ENCODE measurements at places on chromosomes 5 and 9.

DNA sequence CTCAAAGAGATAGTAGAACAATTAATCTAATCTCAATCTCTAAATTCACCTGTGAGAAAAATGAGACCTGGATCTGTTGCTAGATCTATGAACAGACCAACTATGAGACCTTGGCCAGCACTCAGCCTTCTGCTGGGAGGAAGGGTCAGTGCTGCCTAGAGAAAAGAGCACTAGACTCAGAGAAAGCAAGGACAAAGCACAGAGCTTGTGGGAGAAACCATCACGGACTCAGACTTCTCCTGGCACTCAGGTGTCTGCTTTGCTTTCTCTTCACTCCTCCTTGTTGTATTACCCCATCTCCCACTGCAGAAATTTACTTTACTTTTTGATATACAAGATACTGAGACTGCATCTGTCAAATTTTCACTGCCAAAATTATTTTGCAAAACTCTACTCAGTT lies 890.0 kb upstream of the NUDT12 start:
- no peak for DNase-seq

DNA sequence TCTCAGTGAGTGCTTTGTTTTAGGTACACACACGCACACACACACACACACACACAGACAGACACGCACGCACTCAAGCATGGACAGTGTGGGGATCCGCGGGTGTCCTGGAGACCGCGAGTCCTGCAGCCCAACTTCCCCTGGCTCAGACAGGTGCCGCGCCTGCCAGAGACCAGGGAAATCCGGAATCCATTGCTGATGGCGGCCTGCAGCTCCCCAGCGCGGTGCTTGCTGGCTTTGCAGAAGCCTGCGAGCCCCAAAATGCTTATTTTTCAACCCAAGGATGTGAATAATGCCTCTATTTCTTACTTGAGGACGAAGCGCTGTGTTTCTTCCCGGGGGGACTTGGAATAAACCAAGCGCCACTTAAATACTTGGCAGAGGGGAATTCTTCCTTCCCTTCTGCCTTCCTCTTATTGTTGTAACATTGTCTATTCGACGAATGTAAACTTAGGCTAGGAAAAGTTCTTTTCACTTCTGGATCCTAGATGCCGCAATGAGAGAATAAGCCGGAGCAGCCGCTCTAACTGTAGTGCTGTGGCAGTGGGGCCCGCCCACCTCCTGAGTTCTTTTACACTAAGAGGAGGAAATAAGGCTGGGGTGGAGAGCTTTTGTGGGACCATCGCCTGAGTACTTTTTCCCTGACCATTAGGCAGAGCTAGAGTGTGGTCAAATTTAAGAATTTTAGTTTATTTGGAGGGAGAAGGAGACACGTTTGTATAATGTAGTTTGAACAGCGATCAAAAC lies 802 bp downstream of the ITGA2 start:
- DNase-seq: no peak

DNA sequence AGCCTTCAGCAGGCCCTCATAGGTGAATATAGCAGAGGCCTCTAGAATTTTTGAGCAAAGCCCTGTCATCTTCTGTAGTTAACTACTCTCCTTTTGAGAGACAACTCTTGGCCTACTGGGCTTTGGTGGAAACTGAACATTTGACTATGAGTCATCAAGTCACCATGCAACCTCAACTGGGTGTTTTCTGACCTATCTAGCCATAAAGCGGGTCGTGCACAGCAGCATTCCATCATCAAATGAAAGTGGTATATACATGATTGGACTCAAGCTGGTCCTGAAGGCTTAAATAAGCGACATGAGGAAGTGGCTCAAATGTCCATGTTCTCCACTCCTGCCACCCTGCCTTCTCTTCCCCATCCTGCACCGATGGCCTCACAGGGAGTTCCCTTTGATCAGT lies 1115.5 kb downstream of the TAF11L14 start:
- no peak for DNase-seq

- no peak for DNase-seq
Observed at GRCh38 chr9:15982182-15982581, 429.3 kb downstream of the CCDC171 start.

DNA sequence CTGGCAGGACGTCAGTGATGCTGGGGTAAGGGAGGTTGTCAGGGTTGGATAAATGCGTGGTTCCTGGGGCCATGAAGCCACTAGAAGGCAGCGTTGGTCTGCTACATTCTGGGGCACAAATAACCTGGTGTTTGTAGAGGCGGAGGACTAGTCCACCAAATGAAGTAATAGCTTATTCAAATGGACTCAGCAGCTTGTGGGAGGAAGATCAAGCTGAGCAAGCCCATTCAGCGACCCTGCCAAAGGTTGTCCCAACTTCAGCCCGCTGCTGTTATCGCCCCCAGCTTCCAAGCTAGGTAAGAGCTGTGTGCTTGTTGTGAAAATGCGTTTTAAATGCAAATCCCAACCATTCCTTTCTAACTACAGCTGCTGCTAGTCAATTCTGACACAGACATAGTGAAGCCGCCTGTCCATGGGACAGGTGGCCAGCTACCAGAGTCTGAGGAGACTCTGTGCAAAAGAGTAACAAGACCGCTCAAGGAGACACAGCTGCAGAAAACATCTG lies 7.6 kb upstream of the FAM240B start:
- no peak for DNase-seq

DNA sequence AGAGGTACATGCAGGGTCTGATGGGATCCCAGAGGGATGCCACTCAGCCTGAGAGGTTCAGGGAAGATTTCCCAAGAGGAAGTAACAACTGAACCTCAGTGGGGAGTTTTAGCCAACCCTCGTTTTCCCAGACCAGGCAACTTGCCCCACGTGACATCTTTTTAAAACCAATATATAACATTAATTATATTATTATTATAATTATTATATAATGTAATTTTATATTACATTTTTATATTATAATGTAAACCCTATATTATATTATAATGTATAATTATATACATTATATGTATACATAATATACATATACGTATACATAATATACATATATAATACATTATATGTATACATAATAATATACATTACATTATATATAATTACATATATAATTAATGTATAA lies 62.8 kb upstream of the WWC1 start:
- DNase-seq: no peak

DNA sequence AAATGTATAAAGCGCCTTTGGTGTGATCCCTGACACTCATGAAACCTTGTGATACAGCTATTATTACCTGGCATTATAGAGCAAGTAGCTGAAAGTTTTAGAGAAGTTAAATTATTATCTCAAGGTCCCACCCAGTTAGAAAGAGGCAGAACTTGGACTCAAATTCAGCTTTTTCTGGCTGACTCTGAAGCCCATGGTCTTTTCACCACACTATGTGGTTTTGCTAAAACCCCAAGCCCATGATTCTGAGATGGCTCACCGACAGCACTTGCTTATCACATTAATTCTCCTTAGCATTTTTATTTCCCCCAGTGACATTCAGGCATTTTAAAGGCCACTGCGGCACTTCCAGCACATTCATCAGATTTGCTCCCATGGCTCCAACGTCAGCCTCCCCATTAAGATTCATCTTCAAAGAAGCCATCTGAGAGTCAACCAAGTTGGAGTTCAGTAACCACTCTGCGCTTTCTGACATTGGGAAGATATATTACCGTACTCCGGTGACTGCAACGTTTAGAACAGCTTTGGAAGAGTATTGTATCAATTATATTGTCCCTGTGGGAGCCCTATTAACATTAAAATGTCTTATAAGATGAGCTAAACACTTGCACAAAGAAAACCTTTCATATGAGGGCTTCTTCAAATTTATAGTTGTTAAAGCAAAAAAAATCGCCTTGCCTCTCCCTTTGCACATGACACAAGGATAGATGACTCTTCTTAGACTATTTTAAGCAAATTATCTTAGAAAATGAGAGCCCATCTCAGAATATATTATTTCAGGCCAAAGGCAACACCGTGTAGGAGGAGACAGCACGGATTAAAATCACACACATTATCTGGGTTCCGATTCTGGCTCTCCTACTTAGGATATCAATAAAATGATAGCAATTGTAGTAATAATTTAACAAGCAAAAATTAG lies 638.1 kb downstream of the ACTL7B start:
- DNase-seq: no peak

GRCh38 chr5:54001976-54002775 lies 308.2 kb downstream of the ARL15 start:
- DNase-seq: no peak

- DNase-seq: no peak
Observed at GRCh38 chr5:142668336-142668735, 17.6 kb downstream of the FGF1 start.

DNA sequence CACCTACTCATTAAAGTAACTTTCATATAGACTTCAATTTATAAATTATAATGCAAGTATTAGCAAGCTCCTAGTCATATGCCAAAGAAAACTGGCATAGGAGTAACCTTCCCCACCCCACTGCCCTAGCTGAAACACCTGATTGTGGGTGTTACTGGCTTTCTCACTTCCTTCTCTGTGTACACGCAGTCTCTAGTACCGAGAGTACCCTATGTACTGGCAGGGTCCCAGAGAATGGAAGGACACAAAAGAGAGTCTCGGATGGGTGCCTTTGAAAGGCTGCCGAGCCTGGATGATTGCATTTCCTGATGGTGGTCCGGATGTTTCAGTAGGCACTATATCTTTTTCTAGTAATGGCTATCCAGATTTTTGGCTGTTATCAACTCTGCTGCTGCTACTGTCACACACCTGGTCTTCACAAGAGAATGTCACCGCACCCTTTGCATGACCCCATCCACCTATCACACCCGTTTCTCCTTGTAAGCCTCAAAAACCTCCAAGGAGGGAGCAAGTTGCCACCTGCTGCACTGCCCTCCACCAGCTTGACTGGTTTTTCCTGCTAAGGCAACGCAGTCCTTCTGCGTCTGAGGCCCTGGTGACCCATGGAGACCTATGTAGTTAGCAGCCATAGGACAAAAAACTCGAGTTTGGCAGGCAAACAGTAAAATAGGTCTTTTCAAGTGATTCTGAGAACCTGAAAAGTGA lies 53.8 kb upstream of the CLINT1 start:
- no peak for DNase-seq

DNA sequence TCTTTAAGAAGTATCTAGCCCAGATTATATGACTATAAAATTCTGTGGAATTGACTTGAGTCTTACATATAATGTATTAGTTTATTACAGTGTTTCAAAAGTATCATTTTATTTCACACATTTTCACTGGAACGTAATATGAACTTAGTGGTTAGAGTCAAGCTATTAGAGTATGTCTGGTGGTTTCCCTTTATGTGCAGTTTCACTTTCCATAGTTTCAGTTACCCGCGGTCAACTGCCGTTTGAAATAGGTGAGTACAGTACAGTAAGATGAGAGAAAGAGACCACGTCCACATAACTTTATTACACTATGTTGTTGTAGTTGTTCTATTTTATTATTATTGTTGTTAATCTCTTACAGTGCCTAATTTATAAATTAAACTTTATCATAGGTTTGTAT lies 50.5 kb downstream of the COMMD10 start:
- no peak for DNase-seq

GRCh38 chr9:120382453-120382852 lies 197.5 kb downstream of the CDK5RAP2 start:
- DNase-seq: no peak

GRCh38 chr5:31934156-31934555 lies 240.0 kb downstream of the GOLPH3 start:
- DNase-seq: no peak

DNA sequence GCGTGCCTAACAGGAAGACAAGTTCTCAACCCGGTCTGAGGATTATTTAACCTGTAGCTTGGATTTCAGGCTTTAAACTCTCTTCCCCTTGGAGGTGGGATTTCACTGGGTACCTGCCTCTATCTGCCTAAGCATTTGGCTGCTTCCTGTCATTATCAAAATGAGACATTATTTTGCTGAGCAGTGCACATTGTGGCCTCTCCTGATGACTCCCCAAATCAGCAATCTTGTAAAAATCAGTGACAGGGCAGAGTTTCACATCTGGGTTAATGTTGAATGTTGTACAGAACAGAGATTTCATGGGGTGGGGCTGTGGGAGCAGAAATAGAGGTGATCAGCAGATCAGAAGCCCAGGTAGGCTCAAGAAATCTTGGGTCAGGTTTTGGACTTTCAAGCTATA lies 605.9 kb downstream of the ELAVL2 start:
- DNase-seq: no peak

DNA sequence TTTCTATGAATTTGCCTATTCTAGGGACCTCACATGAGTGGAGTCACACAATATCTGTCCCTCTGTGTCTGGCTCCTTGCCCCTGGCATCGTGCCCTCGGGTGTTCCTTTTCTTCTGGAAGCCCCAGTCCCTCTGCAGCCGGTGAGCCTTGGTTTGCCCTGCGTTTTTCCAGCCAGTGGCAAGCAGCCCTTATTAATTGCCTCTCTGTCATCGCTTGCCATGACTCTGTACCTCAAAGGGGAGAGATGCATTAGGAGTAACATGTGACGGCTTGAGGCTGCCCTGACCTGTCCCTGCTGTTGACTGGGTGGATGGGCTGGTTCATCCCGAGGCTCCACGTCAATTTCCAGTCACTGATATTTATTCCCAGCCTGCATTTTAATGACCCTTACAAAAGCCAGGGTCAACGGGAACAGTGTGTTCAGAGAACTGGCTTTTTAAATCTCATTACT lies 87.3 kb downstream of the CFAP90 start:
- DNase-seq: no peak

DNA sequence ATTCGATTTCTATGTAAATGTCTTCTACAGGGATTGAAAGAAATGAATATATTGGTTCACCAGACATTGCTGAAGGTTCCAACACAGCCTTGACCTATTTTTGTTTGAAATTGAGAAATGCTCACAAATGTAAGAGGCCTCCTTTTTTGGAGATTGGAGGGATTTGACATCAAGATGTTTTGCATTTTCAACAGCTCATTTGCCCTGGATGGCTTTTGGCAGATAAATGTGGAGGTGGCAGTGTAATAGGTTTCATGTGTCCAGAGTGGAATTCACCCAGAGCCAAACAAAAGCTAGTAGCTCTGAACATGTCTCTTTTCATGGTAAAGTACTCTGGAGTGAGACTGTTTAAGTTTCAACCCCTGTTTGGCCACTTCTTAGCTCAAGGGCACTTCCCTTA lies 77.3 kb downstream of the PALM2AKAP2 start:
- DNase-seq: no peak

DNA sequence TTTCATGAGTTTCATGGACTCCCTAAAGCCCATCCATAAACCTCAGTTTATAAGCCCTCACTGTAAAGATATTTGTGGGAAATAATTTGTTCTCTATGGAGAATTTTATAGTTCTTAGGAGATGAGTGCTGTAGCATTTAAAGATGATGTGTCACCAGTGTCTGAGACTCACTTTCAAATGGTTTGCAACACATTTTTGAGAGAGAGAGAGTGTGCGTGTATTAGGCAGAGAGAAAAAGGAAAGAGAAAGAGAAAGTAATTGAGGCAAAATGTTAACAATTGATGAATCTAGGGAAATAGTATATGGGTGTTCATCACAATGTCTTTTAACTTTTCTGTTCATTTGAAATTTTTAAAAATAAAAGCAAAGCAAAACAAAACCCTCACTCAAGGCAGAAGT lies 479.0 kb downstream of the ZSWIM6 start:
- DNase-seq: no peak
